ENCODE measurements at places on chromosomes 4 and X.

GRCh38 chr4:155675709-155676429, 9.2 kb downstream of the GUCY1A1 start:
- no peak for DNase-seq

GRCh38 chr4:41545238-41545637, 7.3 kb downstream of the LIMCH1 start:
- no peak for DNase-seq

DNA sequence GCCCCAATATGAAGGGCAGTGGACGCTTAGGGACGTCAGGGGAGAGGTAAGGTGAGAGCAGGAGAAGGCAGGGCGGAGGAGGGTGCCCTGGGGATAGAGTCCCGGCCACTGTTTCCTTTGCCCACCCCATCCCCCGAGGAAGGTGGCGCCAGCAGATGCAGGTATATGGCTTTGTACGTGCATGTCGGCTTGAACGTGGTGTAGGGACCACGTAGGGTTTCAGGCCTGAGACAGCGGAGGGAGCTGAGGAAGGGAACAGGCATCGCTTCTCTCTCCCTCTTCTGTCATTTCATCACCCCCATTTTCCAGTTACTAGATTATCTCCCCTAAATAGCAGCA, 97.9 kb downstream of the PHKA2 start:
- no peak for DNase-seq

DNA sequence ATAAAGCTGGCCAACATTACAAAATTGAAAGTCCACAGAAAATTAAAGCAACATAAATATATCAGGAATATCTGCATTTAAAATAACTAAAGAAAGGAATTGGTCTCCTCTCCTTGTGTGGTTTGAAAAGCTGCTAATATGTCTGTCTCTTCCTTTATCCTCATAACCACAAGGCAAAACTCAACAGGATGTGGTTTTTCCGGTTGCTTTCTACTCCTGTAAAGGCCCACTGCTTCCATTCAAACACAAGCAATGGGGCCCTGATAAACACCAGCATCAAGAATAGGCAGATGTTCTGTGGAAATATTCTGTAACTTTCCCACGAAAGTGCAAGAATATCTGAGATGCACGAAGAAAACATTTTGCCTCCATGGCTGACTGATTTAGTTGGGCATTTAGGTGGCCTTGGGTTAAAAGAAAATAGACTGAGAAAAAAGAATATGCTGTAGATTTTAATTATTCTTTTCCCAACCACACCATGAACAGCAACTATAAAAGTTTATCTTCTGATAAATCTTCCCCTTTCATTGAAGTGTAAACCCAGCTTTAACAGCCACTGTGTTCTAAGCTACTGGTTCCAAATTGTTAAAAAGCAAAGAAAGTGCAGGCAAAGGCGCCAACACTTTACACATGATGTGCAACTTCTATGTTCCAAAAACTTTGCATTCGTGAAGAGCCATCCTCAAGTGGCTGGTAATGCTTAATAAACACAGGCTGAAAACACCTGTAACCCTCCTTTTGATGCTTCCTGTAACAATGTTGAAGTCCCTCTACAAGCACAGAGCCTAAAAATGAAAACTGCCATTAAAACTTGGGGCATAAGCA, 50.5 kb upstream of the NDST3 start:
- DNase-seq, result no peak

- no peak for DNase-seq
Observed at GRCh38 chrX:45740291-45740690, 539.6 kb upstream of the DIPK2B start.

- no peak for DNase-seq
Observed at GRCh38 chr4:19193274-19193981, 1058.3 kb upstream of the SLIT2 start.

DNA sequence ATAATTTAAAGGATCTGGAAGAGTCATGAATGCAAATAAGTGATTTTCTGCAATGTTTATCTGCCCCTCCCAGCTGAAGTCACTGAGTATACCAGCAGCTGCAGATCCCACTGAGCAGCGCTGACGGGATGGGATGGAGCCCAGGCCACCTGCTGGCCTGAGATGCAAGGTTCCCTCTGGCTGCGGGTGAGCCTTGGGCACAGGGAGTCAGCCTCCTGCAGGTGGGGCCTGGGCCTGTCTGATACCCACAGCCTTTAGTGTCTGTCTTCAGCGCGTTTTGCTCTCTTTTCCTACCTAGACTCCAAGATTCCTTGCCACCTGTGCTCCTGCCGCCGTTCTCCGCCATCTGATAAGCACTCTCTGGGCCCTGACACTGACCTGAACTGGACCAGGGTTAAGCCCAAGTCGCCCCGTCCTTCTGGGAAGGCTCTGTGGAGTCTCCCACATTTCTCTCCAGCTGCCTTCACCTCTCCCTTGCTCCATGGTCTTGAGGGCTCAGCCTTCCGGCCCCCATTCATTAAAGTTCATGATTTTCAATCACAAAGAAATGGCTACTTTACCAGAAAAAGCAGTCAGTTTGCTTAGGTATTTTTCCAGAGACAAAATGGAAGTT, 223.1 kb upstream of the FAT1 start:
- DNase-seq, result no peak

DNA sequence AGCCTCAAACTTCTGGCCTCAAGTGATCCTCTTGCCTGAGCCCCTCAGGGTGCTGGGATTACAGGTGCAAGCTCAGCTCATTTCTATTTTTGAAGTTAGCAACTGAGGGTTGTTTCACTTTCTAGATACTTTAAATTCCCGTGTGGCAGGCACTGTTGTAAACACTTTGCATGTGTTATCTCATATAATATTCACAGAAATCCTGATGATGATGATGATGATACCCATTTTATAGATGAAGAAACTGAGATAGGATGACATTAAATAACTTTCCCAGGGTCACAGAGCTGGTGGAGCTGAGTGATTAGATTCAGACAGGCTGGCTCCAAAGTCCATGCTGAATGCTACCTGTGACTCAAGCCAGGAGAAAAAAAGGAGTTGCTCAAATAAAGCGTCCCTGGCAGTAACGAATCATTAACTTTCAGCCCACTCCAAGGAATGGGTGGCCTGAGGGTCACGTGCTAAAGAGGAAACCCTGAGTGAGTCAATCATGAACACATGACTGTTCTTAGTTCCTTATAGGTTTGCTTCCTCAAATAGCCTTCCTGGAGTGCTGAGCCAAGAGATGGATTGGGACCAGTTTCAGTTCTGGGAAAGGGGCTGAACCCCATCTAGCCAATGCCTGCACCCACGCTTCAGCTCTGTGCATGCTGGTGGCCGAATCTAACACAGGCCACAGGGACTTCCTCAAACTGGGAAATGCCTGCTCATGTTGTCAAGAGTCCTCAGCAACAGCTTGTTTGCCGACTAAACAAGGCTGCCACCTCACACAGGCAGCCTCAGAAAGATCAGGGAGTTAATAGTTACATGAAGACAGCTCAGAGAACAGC, 52.8 kb downstream of the RBM47 start:
- no peak for DNase-seq

GRCh38 chrX:55039471-55039870, 8.7 kb upstream of the ALAS2 start:
- DNase-seq, result no peak

DNA sequence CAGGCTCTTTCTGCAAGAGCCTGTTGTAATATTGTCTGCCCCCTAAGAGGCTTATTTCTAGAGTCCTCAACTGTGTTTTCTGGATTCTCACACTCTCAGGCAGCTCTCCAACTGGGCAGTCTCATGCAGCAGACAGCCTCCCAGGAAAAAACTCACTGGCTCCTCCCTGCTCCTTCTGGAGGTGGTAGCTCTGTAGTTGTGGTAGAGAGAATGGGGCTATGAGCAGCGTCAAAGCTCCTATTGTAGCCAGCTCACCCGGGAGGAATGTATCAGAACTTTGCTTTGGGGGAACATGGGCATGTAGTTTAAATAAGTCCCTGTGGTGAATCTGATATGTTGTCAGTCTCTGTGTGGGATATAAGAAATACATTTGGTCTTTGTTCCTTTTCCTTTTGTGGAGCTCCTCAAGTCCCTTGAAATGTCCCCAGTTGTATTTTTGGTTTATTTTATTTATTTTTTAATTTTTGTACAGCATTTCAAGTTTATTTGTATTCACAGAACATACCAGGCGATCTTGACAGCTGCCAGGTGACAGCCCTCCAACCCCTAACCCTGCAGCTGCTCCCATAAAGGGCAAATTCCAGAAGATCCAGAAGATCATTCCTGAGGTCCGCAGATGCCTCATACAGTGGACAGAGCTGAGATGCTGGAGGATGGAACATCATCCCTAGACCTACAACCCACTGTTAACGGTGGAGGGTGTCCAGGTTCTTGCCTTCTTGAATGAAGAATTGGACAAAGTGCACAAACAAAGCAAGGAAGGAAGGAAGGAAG, 45.7 kb downstream of the TRIM61 start:
- no peak for DNase-seq

DNA sequence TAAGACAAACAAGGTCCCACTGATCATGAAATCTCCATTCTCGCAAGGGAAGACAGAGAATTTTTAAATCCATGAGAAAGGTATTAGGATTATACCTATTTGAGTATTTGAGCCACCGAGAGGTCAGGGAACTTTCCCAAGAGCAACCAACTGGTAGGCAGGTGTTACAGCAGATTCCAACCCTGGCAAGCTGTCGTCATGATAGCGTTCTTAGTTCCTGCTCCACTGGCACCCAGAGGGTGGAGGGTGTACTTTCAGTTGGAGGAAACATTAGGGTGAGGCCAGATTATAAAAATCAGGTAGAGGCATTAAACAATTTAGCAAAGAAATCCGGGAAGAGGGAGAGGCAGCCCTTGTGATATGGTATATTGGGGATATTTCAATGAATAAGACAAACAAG, 23.3 kb downstream of the COQ2 start:
- DNase-seq, result no peak

- DNase-seq, result no peak
Observed at GRCh38 chr4:40525752-40526598, 103.7 kb downstream of the RBM47 start.

- no peak for DNase-seq
Observed at GRCh38 chr4:9762823-9763475, 18.5 kb upstream of the DRD5 start.

DNA sequence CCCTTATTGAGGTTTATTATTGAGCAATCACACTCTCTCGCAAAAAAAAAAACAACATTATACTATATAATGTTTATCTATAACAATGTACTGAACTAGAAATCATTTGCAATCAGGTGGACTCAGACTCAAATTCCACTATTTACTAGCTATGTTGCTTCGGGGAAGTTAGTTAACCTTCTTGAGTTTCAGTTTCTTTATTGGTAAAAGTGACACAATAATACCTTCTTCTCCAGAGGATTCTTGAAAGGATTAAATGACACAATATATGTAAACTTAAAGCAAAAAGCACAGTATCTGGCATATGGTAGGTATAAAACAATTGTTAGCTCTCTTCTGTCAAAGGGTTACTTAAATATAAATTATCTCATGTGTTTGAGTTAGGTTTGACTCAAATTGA, 31.5 kb upstream of the HDAC8 start:
- DNase-seq, result no peak

DNA sequence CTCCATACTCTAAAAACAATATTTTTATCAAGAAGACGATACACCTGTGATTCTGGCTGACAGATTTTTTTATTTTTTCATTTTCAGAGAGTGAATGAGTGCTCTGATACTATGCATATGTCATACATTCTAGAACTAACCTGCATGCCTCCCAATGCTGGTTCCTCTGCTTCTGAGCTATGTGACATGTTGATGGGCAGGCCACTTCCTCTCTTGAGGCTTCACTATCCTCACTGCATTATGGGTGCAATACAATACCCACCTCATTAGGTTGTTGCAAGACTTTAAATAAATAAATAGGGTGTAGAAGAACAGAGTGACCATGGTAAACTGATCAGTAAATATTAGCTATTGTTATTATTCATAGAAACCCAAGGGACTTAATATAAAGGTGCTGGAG, 408.3 kb downstream of the HNRNPD start:
- DNase-seq, result no peak

DNA sequence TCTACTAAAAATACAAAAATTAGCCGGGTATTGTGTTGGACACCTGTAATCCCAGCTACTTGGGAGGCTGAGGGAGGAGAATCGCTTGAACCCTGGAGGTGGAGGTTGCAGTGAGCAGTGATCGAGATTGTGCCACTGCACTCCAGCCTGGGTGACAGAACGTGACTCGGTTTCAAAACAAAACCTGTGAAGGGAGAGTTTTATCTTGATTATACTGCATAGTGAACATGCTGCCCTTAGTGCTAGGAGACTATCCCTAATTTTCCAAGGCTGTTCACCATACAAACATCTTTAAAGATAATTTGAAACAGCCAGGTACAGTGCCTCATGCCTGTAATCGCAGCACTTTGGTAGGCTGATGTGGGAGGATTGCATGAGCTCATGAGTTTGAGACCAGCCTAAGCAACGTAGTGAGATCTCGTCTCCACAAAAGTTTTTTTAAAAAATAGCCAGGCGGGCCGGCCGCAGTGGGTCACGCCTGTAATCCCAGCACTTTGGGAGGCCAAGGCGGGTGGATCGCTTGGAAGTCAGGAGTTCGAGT, 6.2 kb downstream of the AFF1 start:
- no peak for DNase-seq

DNA sequence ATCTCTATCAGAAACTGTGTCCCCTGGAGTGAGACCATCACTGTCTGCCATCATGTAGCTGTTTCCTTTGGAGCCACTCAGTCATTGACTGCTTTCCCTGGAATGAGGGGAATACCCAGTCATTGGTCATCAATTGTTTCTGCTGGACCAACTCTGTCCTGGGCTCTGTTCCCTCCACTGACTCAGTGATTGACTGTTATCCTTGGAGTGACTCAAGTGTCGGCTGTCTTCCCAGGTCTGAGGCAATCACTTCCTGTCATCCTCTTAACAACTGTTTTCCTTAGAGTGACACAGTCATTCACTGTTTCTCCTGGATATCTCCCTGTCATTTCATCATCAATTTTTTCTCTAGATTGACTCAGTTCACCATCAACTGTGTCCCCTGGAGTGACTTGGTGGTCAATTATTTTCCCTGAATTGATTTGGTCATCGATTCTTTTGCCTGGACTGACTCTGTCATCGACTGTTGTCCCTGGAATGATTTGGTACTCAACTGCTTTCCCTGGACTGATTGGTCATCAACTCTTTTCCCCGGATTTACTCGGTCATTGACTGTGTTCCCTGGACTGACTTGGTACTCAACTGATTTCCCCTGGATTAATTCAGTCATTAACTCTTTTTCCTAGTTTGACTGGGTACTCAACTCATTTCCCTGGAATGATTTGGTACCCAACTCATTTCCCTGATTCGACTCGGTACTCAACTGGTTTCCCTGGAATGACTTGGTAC, 327.9 kb upstream of the VCX start:
- DNase-seq, result no peak
